ENCODE measurements at places on chromosomes 5 and 9. TPM values are rescaled to one million over a fixed set of nuclear protein-coding genes. Genes with fewer than 3 reads are reported as not detected.

Gene RNF14
- total RNA-seq: 51.5 TPM

Gene CCDC192
- total RNA-seq: not detected

Gene PPP3R2
- total RNA-seq: not detected

GRCh38 chr5:169149317-169149716 lies 151.6 kb downstream of the SLIT3 start:
- no peak for DNase-seq

- no peak for DNase-seq
Observed at GRCh38 chr5:139092741-139093343, 105.3 kb downstream of the SIL1 start.

GRCh38 chr5:72302171-72302570 lies 17.9 kb downstream of the MRPS27 start:
- DNase-seq: no peak

GRCh38 chr9:130414081-130414731 lies 30.6 kb upstream of the ASS1 start:
- DNase-seq: no peak

All from uterus (tissue), 4 donors.